ENCODE measurements at places on chromosomes 13 and 19. TPM values are rescaled to one million over a fixed set of nuclear protein-coding genes. Genes with fewer than 3 reads are reported as not detected.

- no peak overlapping the region for H3K4me3 ChIP-seq
- no peak overlapping the region for H3K27ac ChIP-seq
- no peak for DNase-seq
- peaks cover 5% of the 10 kb centered on the region for H3K4me1 ChIP-seq
- peaks cover 12% of the 10 kb centered on the region for H3K27me3 ChIP-seq
These were observed 73.0 kb downstream of the CYSLTR2 start for GRCh38 chr13:48726711-48727110.

GRCh38 chr19:11674067-11674492 lies 64.7 kb downstream of the ZNF823 start:
- H3K4me1 ChIP-seq = no peaks in the 10 kb centered on the region
- peak overlapping the region; percentile 76 for H3K4me3 ChIP-seq
- peak; percentile 7 for DNase-seq
- no peaks in the 10 kb centered on the region for H3K27me3 ChIP-seq

- no peaks in the 10 kb centered on the region for H3K27me3 ChIP-seq
- no peak for DNase-seq
- H3K27ac ChIP-seq = no peak overlapping the region
- H3K36me3 ChIP-seq = no peaks in the 10 kb centered on the region
These were observed 16.0 kb downstream of the SPATA13 start for GRCh38 chr13:24176351-24177101.

GRCh38 chr13:96816874-96817273 lies 177.4 kb downstream of the OXGR1 start:
- no peaks in the 10 kb centered on the region for H3K27me3 ChIP-seq
- no peak for DNase-seq
- H3K27ac ChIP-seq = no peak overlapping the region
- H3K4me3 ChIP-seq = no peak overlapping the region
- peaks cover 6% of the 10 kb centered on the region for H3K4me1 ChIP-seq

DNA sequence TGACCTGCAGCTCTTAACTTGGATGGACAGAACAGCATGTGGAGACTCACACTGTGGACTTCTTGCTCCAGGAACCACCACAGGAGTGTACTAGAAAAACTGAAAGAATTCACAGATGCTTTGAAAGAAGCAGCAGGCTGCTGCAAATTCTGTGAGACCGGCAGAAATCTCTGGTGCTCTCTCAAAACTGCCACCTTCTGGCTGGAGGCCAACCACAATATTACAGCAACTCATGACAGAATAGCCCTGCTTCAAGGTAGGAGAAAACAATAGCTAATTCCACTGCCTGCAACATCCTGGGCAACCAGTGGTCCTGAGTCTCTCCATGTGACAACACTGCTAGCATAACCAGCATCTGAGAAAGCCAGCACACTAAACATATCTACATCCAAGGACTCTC lies 26.9 kb downstream of the CDK8 start:
- H3K27me3 ChIP-seq = no peaks in the 10 kb centered on the region
- H3K4me3 ChIP-seq = no peak overlapping the region
- DNase-seq = no peak
- no peaks in the 10 kb centered on the region for H3K36me3 ChIP-seq
- H3K4me1 ChIP-seq = peaks cover 13% of the 10 kb centered on the region

DNA sequence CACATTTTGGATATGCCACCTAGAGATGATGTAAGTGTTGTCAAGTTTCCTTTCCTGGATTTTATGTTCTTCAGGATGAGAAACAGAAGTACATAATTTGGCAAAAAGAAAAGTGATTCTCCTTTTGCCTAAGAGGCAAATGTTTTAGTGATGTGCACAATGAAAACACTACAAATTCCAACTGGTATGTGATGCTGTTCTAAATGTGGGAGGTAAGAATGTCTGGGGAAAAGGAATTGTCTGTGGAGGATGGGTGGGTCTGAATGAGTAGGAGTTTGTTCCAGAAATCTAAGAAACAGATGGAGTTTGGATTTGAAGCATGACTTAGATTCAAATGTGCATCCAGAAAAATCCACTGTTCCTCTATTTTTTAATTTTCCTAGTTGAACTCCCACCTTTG lies 473.6 kb upstream of the SPRY2 start:
- H3K4me3 ChIP-seq = no peak overlapping the region
- H3K36me3 ChIP-seq = no peaks in the 10 kb centered on the region
- no peaks in the 10 kb centered on the region for H3K27me3 ChIP-seq
- no peaks in the 10 kb centered on the region for H3K4me1 ChIP-seq
- no peak overlapping the region for H3K27ac ChIP-seq

DNA sequence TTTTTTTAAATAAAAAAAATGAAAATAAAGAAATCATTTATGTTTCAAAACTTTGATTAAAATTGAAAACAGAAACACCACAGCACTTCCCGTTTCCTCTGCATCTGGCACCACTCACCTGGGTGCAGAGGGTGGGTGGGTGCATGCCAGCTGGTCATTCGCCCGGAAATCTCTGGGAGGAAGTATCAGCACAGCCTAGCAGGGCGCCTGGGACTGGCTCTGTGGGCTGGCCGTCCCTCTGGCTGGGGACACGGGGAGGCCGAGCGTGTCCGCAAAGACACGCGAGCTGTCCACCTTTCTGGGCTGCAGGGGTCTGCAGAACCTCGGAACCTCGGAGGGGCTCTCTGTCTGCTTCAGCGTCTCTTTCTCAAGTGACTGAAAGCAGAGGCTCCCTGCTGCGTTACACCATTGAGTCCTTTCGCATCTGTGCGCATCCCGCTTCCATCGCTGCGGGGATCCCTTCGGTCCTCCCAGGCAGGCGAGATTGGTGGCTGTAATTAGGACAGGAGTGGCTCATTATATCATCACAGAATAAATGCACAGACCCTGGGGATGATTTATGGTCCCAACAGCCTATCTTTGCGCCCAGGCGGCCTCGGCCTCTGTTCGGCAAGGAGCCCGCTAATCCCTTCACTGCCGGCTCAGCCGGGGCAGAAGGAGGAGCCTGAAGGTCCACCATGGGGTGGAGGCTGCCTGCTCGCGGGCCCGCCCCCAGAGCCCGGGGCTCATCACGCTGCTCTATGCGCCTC lies 17.2 kb downstream of the CRTC1 start:
- H3K27me3 ChIP-seq = no peaks in the 10 kb centered on the region
- peak; percentile 85 for DNase-seq
- no peaks in the 10 kb centered on the region for H3K36me3 ChIP-seq
- peak overlapping the region; percentile 49 for H3K27ac ChIP-seq
- H3K4me1 ChIP-seq = peaks cover 6% of the 10 kb centered on the region
- peak overlapping the region; percentile 70 for H3K4me3 ChIP-seq

GRCh38 chr13:29266756-29267733 lies 328.4 kb downstream of the SLC7A1 start:
- no peaks in the 10 kb centered on the region for H3K36me3 ChIP-seq
- no peak overlapping the region for H3K27ac ChIP-seq
- no peak for DNase-seq

GRCh38 chr13:27194895-27195764 lies 23.5 kb upstream of the USP12 start:
- no peaks in the 10 kb centered on the region for H3K36me3 ChIP-seq
- H3K27ac ChIP-seq = peak overlapping the region; percentile 58
- no peaks in the 10 kb centered on the region for H3K27me3 ChIP-seq
- peak; percentile 96 for DNase-seq
- peak overlapping the region; percentile 15 for H3K4me3 ChIP-seq

DNA sequence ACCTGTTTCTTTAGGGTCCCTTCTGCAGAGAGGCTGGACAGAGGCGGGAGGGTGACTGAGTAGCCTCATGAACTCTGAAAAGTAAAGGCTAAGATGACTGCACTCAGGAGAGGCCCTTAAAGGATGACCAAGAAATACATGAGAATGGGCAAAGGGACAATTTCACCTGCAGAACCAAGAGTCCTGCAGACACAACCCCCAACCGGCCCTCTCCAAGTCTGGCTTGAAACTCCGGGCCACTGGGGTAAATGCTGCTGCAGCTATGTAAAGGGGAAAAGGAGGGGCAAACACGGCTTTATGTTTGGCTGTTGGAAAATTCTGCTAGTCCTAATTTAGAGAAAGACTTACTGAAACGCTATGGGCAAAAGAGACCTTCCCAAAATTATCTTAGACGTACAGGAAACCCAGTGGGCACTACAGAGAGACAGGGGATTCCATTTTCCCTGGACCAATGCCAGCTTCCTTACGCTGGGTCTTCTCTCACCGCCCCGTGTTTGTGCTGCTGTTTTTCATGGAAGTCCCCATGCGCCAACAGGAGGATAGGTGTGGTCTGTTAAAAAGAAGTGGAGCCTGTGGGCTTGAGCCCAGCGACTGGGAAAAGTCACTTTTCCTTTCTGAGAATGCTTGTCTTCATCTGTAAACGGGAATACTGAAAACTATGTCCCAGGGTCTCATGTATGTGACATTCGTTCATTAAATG lies 10.6 kb downstream of the COL4A2 start:
- H3K27me3 ChIP-seq = no peaks in the 10 kb centered on the region
- peaks cover 26% of the 10 kb centered on the region for H3K4me1 ChIP-seq
- no peak overlapping the region for H3K27ac ChIP-seq
- H3K4me3 ChIP-seq = no peak overlapping the region
- DNase-seq = no peak

KLK3 gene
- total RNA-seq = not detected

ZSWIM9 gene
- total RNA-seq = 6.6 TPM

KLF16 gene
- total RNA-seq = 11.0 TPM

ZNF823 gene
- total RNA-seq = 7.2 TPM

TEX101 gene
- total RNA-seq = not detected

ZNF223 gene
- 3.5 TPM for total RNA-seq

SLC6A16 gene
- total RNA-seq = not detected

PLEKHF1 gene
- 18.0 TPM for total RNA-seq

JOSD2 gene
- total RNA-seq = 50.7 TPM
